ENCODE measurements at places on chromosomes 5 and 9.

DNA sequence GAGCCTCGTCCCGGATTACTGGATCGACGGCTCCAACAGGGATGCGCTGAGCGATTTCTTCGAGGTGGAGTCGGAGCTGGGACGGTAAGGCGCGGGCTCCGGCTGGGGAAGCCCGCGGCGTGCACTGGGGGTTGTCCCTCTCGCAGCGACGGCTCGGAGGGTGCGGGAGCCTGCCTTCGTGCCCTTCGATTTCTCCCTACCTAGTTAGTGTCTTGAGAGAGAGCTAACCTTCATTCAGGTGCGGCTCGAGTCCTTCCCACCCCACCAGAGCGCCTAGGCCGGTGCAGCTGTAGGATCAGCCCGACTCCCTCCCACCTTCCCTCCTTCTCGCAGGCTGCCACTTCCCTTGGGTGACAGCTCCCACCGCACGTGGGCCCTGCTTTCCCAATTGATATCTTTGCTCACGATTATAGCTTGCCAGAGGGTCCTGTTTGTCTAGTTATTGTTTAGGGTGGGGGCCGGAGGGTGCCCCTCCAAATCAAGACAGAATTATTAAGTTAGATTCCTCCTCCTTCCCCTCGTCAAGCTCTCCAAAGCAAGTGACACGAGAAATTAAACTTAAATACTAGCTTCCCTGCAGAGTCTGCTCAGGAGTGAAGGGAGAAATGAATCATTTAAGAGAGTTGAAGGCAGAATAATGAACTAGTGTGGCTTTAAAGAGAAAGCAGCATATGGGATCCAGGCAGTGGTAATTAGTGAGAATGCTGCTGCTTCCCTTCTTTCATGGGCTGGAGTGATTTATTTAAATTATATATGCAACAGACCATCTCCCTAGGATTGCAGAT lies 569 bp downstream of the CAMK4 start:
- no peak for DNase-seq

DNA sequence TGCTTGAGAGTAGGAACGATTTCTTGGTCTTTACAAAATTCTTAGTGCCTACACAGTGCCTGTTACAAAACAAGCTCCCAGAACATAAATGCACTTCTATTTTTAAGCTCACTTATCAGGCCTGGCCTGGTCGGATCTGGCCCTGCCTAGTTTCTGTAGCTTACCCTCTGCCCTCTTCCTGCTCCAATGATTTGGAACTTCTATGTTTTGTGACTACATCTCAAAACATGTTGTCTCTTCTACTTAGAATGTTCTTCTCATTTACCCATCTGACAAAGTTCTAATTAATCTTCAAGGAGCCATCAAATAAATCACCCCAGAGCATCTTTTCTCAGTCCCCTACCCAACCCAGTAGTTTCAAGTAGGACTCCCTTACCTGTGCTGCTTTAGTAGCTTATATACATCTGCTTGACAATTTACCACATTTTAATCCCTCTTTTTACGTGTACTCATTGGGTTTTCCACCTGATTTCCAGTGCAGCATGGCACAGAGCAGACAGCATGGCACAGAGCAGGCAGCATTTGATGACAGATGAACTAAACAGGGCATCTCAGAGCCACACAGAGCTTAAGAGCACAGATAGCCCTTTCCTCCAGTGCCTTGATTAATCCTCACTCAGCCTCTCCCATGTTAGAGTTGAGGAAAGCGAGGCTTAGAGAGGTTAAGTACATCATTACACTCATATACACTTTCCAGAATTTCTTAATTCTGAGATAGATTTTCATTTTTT lies 171.9 kb downstream of the MAPKAP1 start:
- no peak for DNase-seq

GRCh38 chr9:131651160-131651559 lies 88.7 kb downstream of the RAPGEF1 start:
- no peak for DNase-seq

DNA sequence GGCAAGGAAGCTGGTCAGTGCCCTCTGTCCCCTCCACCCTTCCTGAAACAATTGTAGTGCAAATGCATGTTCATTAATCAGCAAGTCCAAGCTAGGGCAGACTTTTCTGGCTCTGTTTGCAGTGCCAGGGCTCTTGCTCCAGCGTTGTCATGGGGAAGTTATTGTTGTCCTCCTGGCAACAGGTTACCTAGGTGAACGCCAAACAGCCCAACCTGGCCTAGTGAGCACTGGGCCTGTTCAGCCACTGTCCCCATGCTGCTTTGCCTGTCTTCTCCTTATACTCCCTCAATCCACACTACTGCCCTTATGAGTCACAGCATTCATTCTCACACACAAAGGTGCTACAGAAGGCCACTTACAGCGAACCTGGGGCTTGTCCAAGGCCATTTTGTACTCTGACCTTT lies 34.5 kb upstream of the GLIS3 start:
- no peak for DNase-seq

DNA sequence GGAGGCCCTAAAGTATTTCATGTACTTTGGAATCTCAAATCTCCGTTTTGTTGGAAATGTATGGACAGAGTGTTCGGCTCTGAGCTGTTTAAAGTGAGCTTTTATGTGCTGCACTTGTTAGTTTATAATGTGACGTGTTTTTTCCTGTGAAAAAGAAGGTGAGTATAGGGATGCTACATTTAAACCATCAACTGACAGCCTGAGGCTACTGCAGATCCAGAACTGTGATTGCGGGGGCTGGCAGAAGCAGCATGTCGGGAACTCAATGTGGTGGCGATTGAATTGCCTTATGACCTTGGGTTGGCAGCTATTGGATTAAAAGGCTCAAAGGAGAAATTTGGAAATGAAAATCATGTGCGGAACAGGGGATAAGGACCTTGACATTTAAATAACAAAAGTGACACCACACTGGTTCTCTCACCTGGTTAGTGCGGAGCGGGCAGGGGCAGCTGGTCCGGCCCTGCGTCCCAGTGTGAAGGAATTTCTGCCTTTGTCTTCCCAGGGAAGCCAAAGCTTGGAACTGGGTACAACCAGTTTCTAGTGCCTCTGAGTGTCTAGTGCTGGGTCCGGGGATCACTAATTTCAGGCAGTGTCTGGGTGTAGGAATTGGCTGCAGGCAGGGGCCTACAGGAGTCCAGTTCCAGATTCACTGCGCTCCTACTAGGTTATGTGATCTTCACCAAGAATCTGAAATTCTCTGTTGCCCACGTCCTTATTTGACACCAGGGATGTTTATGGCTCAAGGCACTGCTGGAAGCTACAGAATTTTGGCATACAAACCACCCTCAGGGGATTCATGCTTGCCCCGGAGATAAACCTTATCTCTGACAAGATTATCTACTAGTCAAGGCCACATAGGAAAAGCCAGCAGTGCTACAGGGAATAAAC lies 120.7 kb upstream of the ERCC6L2 start:
- DNase-seq: no peak

DNA sequence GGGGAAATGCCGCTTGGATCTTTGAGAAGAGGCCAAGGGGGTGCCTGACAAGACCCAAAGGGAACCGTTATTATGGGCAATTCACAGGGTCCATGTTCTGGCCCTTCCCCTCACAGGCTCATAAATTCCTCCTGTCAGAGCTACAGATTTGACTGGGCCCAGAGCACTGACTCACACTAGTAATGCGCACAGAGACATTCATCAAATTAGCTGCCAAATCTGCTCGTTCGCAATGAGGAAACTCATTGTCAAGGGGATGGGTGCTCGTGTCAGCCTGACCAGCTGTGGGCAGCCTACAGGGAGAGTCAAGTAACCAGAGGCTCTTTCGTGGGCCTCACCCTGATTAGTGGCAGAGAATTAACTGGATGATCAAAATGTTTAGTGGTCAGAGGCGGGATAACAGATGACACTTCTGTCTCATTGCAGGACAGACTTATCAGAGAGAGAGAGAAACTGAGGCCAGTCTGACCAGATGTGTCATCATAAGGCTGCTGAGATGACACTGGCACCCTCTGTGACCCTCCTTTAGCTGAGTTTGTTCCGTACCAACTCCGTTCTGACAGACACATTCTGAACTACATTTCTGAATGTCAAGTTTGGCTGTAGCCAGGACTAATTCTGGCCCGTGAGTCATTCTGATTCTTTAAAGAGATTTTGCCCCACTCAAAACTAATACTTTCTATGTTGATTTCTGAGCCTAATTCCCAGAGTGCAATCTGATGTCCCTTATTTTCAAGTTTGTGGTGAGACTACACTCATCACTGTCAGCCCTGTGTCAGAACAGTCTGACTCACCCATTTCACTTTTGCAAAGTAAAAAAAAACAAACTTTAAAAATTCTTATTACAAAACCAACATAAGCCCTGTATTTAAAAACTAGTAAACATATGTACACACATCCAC lies 377.1 kb downstream of the ACTL7B start:
- peak; percentile 93 for DNase-seq

DNA sequence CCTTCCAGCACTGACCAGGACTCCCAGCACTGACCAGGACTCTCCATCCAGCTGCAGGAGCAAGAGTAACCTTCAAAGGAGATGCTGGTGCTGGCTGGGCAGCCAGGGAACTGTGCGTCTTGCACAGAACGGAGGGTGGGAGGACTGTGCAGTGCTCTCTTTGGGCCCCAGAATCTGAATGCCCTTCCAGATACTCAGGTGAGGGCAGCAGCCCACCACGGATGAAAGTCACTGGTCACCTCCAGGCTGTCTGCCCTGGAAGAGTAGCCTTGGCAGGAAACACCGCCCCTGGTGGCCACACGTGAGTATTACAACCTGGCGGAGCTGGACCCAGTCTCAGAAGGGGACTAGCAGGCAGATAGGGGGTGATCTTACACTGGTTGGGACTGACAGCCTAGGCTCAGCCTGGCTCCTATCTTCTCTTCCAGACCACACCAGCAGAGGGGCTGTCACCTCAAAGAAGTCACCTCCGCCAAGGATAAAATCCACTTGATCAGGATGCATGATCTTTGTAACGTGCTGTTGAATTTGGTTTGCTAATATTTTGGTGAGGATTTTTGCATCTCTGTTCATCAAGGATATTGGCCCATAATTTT lies 4.8 kb upstream of the SARDH start:
- peak; percentile 78 for DNase-seq

DNA sequence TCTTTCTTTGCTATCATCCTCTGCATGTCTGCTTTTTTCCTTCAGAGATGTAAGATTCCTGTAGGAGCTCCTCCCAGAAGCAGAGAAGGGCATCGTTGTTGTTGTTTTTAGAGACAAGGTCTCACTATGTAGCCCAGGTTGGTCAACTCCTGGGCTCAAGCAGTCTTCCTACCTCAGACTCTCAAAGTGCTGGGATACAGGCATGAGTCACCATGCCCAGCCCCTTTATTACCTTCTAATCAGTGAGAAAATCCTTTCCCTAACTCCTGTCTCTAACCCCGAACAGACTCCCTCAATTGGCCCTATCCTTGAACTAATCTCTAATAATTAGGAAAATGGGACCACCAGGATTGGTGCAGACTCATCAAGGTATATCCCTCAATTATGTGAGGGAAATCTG lies 64.4 kb downstream of the GALNT10 start:
- DNase-seq: no peak

- no peak for DNase-seq
These were observed 90.6 kb upstream of the HAND1 start for GRCh38 chr5:154568589-154568988.

DNA sequence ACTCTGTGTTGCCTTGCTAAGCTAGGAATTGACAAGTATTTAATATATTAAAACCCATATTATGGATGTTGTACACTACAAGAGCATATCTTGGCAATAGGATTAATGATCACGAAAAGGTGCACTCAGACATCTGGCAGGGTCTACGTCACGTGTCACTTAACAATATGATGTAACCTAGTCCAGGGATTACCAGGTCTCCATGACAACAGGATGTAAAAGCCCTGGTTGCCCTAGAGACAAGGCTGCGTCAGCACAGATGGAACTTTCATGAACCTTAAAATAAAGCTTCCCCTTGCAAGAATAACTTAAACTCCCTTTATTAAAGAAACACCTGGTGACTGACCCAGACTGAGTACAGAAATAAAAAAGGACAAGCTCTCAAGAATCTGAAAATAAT lies 717.8 kb downstream of the CDH18 start:
- DNase-seq: no peak

DNA sequence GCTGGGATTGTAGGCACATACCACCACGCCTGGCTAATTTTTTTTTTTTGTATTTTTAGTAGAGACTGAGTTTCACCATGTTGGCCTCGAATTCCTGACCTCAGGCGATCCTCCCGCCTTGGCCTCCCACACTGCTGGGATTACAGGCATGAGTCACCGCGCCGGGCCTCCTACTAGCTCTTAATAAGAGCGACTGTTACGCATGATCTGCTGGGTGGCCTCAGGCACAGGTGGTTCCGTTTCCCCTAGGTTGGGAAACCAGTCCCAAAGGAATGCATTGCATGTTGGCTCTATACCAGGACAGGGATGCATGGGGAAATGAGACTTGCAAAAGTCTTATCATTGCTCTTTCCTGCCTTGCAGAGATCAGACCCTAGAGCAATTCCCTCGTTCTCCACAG lies 184.7 kb upstream of the PPP1R26 start:
- DNase-seq: no peak

DNA sequence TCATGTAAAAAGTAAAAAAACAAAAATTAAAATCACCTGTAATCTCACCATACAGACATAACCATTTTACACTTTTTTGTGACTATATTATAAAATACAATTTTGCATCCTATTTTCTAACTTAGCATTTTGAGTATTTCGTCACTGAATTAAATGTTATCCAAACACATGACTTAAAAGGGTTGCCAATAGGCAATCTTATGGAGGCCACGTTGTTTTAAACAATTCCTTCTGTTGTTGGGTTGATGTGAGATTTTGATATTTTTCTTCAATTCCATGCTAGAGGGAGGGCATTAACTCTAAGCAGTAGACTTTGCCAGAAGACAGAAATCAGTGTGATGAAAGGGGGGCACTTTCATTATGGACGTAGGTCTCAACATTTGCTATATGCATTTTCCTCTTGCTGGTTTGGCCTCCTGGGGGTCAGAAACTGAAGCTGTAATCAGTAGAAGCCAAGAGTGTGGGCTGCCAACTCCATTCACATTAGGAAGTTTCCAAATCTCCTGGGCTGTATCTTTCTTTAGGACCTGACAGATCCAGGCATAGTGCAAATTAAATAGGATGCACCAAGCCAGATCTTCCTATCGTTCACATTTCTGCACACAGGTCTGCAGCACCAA lies 614.2 kb upstream of the CLINT1 start:
- DNase-seq: no peak

- no peak for DNase-seq
These were observed 45.2 kb downstream of the GCNT4 start for GRCh38 chr5:75006865-75007822.

DNA sequence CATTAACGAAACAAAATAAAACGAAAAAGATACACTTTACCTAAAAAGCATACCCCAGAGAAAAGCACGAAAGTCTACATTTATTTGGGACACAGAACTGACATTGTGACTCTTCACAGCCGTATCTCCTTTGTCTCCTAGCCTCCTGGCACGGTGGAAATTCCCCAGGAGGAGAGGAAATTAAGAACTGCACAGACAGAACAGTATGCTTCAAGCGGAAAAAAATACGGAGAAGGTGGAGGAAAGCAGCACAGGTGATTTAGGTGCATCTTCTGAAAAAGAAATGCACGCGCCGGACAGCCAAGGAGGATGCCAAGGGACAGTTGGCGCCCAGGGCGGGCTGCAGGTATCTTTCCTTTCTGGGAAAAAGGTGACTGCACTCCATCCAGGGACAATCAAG lies 32.0 kb downstream of the DDX31 start:
- DNase-seq: no peak

Measured in suppressor macrophage treated with lipopolysaccharide for 1 hour (primary cell).